ENCODE measurements at places on chromosomes 12 and 14.

DNA sequence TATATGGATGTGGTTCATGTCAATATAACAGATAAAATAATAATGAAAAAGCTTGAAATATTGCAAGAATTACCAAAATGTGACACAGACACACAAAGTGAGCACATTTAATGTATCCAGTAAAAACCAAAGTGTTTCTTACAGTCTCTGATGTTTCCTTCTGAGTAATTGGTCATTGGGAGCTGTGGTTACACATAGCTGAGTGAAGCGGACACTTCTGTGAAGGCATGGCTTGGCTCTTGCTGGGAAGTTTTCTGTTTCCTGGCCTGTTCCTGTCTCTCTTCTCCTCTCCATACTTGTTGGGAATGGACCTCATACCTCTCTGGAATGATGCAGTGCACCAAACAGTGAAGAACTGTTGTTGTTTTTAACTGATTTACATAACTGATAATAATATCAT lies 117.3 kb downstream of the BICD1 start:
- DNase-seq = no peak
- H3K4me3 ChIP-seq = no peak overlapping the region
- H3K36me3 ChIP-seq = no peaks in the 10 kb centered on the region
- H3K4me1 ChIP-seq = no peaks in the 10 kb centered on the region
- no peak overlapping the region for H3K27ac ChIP-seq

GRCh38 chr12:52566847-52567291 lies 6.8 kb downstream of the KRT74 start:
- no peaks in the 10 kb centered on the region for H3K36me3 ChIP-seq
- H3K4me3 ChIP-seq = no peak overlapping the region
- peaks cover 26% of the 10 kb centered on the region for H3K27me3 ChIP-seq
- no peak for DNase-seq

DNA sequence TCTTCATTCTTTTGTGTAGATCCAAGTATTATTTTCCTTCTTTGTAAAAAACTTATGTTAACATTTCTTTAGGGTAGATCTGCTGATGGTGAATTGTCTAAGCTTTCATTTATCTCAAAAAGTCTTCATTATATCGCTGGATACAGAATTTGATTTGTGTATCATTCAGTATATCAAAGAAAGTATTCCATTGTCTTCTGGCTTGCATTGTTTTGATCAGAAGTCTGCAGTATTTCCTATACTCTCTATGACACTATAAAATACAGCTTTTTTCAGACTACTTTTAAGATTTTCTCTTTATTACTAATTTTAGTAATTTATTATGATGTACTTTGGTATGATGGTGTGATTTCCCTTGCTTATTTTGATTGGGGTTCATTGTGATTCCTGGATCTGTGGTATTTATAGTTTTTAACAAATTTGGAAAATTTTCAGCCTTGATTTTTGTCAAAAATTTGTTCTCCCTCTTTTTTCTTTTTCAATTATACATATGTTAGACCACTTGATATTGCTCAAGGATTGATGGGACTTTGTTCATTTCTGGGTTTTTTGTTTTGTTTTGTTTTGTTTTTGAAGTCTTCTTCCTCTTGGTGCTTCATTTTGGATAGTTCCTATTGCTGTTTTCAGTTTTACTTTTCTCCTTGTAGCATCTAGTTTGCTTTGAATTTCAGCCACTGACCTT lies 176.5 kb downstream of the ZFP36L1 start:
- no peak overlapping the region for H3K4me3 ChIP-seq
- no peak overlapping the region for H3K27ac ChIP-seq
- H3K36me3 ChIP-seq = no peaks in the 10 kb centered on the region
- DNase-seq = no peak
- no peaks in the 10 kb centered on the region for H3K4me1 ChIP-seq

GRCh38 chr12:30687265-30687986 lies 8.2 kb downstream of the IPO8 start:
- H3K4me1 ChIP-seq = peaks cover 6% of the 10 kb centered on the region
- no peaks in the 10 kb centered on the region for H3K36me3 ChIP-seq
- DNase-seq = no peak
- H3K27me3 ChIP-seq = no peaks in the 10 kb centered on the region

DNA sequence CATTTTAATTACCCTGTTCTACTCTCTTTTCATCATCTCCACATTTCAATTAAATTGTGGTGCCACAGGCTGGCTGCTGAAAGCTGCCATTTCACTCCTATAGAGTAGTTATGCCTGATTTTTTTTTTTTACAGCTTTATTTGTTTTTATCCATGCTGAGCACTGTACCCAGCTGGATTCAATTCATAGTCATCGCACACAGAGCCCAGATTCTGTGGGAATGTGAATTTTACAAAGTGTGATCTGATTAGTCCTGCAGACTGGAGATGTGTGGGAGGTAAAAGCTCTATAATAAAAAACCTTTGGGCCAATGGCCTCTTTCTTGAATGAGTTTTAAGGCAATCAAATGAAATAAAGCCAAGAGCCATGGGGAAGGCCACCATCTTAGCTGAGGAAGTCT lies 190.2 kb downstream of the ANO4 start:
- no peak overlapping the region for H3K4me3 ChIP-seq
- H3K4me1 ChIP-seq = no peaks in the 10 kb centered on the region
- no peaks in the 10 kb centered on the region for H3K27me3 ChIP-seq
- H3K27ac ChIP-seq = no peak overlapping the region

Measured in Panc1 (cell line).